ENCODE measurements at places on chromosomes 12 and 14.

GRCh38 chr14:53778263-53778662 is 178.4 kb downstream of the BMP4 start:
- DNase-seq = no peak

DNA sequence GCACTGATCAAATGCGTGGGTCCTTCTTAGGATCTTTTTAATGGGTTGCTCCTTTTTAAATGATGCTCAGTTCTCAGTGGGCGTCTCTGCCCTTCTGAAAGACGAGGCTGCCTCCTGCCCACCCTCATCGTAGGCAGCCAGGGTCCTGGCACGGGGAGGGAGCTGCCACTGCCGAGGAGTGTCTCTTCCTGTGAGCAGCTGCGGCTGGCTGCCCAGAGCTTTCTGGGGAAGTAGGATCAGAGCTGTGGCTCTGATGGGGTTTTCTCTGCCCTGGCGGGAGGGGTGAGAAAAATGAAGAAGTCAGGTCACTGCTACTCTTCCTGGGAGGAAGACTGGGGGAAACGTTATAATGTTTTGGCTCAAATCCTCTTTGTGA is 31.1 kb upstream of the BEGAIN start:
- DNase-seq = no peak

DNA sequence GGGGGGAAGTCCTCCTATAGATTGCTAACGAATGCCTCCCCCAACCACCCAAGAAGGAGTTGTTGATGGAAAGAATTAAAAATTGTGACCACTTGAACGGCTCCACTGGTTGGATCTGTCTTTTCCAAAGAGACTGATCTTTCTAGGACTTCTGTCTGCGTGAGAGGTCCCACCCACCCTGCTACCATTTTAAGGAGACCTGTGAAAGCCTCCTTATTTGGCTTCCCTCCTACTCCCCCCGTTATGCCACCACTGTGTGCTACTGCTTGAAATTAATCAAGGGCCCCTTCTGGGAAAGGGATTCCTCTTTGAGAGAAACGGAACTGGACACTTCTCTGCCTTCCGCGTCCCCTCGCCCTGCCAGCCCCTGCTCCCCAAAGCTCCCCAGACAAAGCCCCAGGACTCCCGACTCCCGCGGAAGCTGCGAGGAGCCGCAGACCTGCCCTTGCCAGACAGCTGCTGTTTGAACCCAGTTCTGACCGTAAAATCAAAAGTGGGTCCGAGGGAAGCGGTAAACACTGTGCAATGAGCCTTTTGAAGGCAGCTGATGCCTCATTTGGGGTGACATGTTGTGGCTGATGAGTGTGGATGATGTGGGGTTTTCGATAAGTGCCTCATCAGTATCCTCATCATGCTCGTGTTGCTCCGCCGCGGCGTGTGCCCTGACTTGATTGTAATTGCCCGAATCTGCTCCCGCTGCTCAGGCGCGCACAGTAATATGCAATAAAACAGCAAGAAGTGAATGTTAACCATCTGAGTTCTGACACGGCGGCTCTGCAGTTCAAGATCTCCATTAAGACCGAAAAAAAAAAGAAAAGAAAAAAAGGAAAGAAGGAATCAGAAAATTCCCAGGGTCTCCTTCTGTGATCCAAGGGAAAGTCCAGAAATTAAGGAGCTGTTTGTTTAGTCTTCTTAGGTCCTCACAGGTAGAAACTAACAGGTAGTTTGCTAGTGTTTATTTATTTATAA is 48.2 kb downstream of the MBIP start:
- DNase-seq = no peak

- no peak for DNase-seq
Observed at GRCh38 chr12:6469092-6469491, 1.4 kb downstream of the VAMP1 start.

GRCh38 chr14:51432302-51432948 is 192.4 kb downstream of the TMX1 start:
- DNase-seq = no peak

- DNase-seq = no peak
Observed at GRCh38 chr12:52675301-52675701, 4.9 kb downstream of the KRT1 start.

DNA sequence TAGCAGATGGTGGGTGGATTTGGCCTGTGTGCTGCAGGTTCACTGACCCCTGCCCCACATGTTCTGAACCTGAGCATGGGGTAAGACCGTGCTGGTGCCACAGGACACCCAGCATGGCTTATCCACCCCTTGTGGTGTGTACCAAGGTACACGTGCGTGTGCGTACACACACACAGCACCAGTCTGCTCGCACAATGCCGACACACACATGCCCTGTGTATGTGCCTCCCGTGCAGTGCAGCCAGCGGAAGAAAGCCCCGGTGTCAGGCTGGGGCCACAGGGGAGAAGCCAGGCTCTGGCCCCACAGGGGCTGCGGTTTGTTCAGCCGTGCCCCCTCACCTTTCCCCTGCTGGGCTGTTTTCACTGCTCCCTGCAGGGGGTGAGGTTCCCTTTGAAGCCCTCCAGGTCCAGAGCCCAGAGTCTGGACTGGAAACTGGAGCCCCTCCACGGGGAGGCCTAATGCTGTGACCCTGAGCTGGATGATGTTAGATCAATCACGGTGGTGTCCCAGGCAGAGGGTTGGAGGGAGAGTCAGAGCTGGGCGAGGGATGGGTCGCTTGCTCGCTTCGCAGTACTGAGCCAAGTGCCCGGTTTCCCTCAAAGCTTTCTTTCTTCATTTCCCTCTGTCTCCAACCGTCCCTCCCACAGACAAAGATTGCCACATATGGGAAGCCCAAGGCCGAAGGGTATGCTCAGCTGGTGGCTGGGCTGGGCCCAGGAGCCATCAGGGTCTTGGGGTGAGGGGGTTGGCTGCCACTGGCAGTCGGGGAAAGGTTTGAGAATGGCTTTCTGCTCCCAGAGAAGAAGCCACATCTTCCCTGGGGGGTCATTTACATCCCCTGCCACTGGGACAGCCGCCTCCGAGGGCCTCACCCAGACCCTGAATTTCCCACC is 6.2 kb downstream of the DTX1 start:
- DNase-seq = no peak

DNA sequence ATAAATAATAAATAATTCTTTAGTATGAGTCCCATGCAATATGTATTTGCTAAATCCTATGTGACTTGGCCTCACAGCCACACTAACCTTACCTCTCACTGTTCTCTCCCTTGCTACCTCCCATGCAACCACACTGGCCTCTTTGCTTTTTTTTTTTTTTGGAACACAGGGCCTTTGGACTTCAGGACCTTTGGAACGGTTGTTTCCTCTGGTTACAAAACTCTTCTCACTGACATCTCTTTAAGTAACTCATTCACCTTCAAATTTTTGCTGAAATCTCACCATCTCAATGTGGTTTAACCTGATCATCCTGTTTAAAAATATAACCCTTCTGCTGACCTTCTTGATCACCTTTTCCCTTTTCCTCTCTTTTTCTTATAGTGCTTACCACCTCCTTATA is 194.0 kb downstream of the SSPN start:
- DNase-seq = no peak

- no peak for DNase-seq
Observed at GRCh38 chr12:5429741-5430557, 2.0 kb upstream of the NTF3 start.

DNA sequence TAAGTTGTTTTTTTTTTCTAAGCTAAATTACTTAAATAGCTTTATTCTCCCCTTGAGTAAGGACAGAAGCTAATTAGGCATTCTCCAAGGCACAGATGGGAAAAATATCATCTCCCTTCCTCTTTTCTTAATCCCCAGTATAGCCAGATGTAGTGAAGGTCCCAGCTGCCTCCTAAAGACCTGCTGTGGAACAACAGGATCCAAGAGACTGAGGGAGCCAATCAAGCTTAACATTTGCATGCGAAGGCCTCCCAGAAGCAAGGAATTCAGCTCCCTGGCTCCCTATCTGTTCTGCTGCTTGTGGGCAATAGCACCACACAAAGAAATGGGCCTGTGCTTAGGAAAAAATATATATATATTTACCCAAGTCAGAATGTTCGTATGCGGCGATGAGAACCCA is 255.2 kb downstream of the SYT1 start:
- no peak for DNase-seq

DNA sequence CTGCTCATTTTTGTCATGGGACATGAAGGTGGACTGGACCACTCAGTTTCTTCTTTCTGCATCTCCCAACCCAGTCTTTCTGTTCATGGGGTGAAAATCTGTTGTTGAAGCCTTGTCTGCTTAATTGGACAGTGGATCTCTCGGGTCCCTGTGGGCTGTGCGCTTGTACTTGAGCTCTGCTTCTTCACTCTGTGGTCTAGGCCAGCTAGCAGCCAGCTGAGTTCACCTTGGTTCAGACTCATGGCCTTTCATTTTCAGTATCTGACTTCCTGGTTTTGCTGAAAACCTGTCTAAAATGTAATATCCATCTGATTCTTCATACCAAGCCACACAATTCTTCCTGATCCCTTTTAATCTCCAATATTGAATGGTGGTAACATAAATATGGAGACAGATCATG is 117.2 kb downstream of the LRRK2 start:
- no peak for DNase-seq
